ENCODE measurements at places on chromosomes 1 and 21. TPM values are rescaled to one million over a fixed set of nuclear protein-coding genes. Genes with fewer than 3 reads are reported as not detected.

PEAR1 gene
- not detected for total RNA-seq

AADACL4 gene
- total RNA-seq, result not detected

ATP13A2 gene
- 47.4 TPM for total RNA-seq

SFN gene
- 1.3 TPM for total RNA-seq

TTC22 gene
- 0.47 TPM for total RNA-seq

C1orf115 gene
- 0.46 TPM for total RNA-seq

NUF2 gene
- total RNA-seq, result 0.27 TPM

RGS8 gene
- 31.5 TPM for total RNA-seq

SELL gene
- total RNA-seq, result 28.3 TPM

TRMT1L gene
- total RNA-seq, result 21.9 TPM

PTPN7 gene
- 0.55 TPM for total RNA-seq

LMX1A gene
- 0.06 TPM for total RNA-seq

PTBP2 gene
- 70.1 TPM for total RNA-seq

PLCH2 gene
- total RNA-seq, result 2.4 TPM

SERINC2 gene
- 15.2 TPM for total RNA-seq

REN gene
- total RNA-seq, result not detected

CFHR4 gene
- total RNA-seq, result 0.76 TPM

LRRC39 gene
- total RNA-seq, result 2.2 TPM

BLACAT1 gene
- 0.77 TPM for total RNA-seq

CD34 gene
- 0.15 TPM for total RNA-seq

PRAMEF20 gene
- not detected for total RNA-seq

AIRE gene
- 0.19 TPM for total RNA-seq

CFAP74 gene
- 0.46 TPM for total RNA-seq

SPTA1 gene
- 0.38 TPM for total RNA-seq

EDARADD gene
- 0.52 TPM for total RNA-seq
